ENCODE measurements at places on chromosomes 13 and 19.

DNA sequence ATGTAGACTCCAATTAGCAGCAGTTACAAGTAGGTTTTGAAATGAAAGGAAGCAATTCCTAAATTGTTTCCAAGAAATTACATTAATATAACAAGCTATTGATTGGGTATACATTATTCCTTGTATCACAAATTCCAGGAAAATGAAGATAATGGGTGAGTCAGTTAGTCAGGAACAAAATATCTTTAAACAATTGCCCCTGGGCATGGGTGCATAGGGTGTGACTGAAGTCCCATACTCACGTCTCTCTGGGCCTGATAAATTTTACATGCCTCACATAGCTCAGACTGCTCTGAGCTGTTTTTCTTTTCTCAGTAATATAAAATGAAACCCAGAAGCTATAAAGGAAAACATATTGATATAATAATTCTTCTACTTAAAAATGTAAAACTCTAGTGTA is 87.8 kb downstream of the FNDC3A start:
- no peak for DNase-seq

GRCh38 chr13:87878706-87879105 is 207.5 kb downstream of the SLITRK5 start:
- DNase-seq, result no peak

GRCh38 chr13:27008733-27009132 is 162.9 kb downstream of the USP12 start:
- DNase-seq, result no peak

DNA sequence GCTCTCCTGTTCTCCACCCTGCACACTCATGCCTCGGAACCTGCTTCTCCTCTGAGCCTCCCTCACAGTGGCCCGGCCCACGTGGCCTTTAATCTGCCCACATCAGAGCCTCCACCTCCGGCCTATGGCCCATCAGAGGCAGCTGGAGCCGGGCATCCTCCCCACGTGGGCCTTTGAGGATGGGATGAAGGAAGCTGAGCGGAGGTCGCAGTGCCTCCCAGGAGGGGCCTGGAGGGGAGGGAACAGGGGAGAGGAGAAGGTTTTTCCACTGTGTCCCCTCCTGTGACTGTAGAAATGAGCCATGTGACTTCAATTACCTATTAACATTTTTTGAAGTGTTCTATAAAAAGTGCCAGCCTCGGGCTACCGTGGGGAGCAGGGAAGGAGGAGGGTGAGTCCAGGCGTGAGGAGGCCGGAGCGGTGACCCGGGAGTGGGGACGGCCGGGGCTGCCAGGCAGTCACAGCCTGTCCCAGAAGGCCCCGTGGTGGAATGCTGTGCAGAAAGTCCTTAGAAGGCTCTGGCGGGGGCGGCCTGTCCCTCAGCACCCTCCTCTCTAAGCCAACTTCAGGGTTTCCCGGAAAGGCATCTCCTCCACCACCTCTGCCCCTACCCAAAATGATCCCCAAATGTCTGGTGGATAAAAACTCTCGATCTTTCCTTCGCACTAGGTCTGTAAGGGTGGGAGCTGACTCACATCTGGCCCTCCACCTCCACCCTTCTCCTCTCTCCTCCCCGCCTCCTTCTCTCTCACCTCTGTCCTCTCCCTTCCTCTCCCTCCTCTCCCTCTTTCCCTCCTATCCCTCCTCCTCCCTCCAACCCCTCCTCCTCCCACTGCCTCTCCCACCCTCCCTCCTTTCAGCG is 24.8 kb upstream of the SLC1A5 start:
- DNase-seq, result no peak

- DNase-seq, result no peak
Observed at GRCh38 chr13:114069376-114070097, 62.9 kb downstream of the RASA3 start.

All from anterior cingulate cortex (tissue), 58 donors.